HTR-8/SVneo (cell line): ENCODE measurements at places on chromosomes 5 and 9.

DNA sequence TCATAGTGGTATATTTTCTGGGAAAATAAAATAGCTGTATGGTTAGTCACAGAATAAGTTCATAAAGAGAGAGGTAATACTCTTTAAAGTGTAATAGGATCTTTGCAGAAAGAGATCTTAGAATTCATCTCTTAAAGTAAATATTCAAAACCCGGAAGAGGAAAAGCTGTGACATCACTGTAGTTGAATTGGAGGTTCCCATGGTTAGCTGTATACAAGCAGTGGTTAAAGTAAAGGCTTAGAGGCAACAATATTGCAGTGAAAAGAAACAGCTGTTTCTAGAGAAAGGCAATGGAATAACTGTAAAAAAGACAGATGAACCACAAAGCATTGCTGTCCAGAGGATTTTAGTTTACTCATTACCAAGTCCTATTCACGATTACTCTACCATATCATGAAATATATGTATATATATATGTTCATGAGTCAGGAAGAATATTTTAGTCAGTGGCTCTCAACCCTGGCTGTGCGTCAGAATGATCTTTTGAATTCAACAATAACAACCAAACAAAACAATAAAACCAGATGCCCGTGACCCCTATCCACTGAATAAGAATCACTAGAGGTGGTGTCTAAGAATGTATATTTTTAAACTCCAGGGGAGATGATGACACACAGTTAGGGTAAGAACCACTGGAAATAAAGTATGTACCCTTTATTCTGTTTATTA lies 4.7 kb downstream of the ERCC6L2 start:
- DNase-seq = no peak

GRCh38 chr5:167530548-167530947 lies 760.9 kb upstream of the WWC1 start:
- DNase-seq = no peak

- DNase-seq = no peak
These were observed 1809.9 kb upstream of the ACO1 start for GRCh38 chr9:30574355-30575151.

DNA sequence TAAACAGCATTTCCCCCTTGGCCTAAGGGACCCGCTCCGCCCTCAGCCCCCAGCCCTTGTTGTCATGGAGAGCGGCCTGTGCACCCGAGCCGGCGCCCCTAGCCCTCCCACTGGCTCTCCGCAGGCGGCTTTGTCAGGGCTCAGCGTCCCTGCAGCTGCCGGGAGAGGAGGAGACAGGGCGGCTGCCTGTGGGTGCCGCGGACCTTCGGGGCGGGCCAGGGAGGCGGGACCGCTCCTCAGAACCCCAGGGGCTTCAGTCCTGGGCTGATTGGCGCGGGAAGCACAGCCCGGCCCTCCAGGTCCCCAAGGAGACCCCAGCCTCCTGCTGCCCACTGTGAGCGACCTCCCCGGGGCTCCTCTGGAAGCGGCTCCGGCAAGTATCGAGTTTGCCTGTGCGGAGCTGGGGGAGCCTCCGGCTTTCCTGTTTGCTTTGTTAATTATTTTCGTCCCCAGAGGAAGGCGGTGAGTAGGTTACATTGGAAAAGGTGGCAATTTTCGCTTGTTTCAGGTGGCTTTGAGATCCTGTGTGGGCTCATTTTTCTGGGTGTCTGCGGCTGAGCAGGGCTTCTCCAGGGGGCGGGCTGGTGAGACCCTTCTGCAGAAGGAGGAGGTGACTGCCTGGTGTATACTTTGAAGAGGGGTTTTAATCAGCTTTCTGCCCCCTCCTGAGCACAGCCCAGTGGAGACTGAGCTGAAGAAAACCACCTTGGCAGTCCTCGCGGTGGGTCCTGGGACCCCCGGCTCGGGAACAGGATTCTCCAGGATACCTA lies at the start of gene FGD3:
Gene FGD3, plus strand, starts transcription at position 256 of the 770 bp plus-strand sequence. CDS start 28,734 bp downstream, outside the sequence.
- peak; percentile 25 for DNase-seq

DNA sequence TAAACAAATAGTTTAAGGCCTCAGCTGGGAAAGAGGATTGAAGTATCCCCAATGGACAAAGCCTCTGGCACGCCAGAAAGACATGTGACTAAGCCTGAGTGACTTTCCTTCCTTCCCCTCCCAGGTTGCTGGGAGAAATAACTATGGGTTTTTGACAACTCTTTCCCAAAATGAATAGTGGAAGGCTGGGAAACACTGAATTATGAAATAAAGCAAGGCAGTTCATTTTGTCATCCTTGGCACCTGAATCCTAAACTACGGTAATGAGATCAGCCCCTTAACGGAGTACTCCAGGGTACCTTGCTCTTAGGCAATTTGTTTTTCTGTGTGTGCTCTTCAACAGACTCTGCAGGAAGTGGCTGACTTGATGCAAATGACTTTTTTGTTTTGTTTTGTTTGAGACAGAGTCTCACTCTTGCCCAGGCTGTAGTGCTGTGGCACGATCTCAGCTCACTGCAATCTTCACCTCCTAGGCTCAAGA lies 75.2 kb downstream of the LMNB1 start:
- DNase-seq = no peak

- DNase-seq = no peak
These were observed 83.1 kb downstream of the ADAMTS12 start for GRCh38 chr5:33808699-33809098.

DNA sequence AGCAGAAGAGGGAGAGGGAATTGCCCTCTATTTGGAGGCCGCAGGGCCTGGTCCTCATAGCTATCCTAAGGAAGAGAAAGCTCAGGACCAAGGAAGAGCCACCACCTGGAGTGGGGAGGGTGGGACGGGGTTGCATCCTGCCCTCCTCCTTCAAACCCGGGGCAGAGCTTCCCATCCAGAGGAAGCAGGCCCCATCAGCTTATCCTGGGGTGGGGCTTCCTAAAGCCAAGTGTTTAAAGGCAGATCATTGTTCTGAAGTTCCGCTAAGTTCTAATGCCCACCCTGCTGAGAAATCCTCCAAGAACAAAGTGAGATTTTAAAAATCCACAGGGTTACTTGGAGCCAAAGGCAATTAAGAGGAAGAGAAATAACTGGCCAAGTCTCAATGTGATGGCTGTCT lies 210.3 kb downstream of the C9orf152 start:
- DNase-seq = no peak

GRCh38 chr9:105710638-105711037 lies 16.3 kb downstream of the TMEM38B start:
- DNase-seq = no peak

- DNase-seq = no peak
These were observed 1.2 kb downstream of the BNC2 start for GRCh38 chr9:16869131-16869881.

- no peak for DNase-seq
These were observed 76.9 kb upstream of the SPATA31D4 start for GRCh38 chr9:81851340-81851739.

DNA sequence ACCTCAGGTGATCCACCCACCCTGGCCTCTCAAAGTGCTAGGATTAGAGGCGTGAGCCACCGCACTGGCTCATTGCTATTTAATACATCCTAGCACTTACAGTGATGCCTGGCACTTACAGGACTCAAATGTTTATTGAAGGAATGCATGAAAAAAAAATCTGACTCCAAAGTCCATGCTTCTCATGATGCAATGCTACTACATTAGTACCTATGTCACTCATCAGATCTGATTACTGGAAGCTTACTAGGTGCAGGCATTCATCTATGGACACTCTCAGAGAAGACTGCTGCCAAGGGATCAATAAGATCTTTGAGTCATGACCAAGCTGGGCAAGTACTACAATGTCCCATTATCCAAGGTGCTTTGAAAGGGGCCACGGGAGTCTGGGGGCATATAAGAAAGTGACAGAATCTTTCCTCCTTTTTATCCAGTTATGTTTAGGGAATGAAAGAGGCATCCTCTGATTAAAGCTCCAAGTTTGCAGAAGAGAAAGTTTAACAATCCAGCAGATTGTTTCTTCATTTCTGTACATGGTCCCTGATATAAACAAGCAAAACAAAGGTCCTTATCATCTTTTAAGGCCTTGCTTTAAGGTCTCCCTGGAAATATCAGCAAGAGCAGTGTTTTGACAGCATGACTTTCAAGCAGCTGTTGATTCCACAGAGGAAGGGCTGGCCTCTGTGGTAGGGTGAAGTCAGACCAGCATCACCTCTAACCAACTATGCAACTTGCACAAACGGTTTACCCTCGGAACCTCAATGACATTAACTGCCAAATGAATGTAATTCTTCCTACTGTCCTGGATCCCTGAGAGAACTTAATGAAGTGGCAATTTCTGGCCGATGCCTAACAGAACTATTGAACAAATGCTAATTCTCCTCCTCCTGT lies 35.9 kb downstream of the ARPC5L start:
- DNase-seq = no peak

DNA sequence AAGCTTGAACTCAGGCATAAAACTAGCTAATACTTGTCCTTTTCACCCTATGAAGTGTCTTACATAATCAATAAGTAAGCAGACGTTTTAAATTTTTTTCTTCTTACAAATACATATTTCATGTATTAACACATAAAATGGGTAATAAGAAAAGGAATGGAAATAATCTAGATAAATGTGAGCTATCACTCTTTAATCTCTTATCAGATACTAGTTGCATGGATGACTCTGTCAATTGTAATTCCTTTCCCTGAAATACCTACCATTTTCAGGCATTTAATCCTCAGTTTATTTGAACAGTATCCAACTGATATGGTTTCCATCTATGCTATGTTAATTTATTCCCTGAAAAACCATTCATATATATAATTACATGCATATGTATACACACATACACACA lies 166.0 kb upstream of the RGS7BP start:
- peak; percentile 3 for DNase-seq

- DNase-seq = no peak
These were observed 233.9 kb downstream of the ASTN2 start for GRCh38 chr9:117180896-117181445.

GRCh38 chr9:21789541-21790037 lies 12.8 kb upstream of the MTAP start:
- peak; percentile 43 for DNase-seq

- no peak for DNase-seq
These were observed 1.8 kb downstream of the FGF10 start for GRCh38 chr5:44387406-44387805.

DNA sequence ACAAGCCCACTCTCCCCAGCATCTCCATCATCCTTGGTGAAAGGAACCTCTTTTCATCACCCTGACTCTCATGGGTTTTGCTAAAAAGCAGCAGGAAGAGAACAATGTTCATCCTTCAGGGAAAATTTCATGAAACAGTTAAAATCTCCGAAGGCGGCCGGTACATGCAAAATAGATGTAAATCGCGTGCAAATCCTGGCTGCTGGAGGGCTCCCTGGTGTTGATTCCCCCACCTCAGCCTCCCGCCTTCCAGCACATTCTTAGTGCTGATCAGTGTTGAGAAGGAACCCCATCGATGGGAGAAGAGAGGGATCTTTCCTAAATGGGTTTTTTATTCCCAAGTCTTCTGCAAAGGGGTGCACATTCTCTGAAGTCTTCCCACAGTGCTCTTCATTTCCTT lies 8.7 kb upstream of the GFI1B start:
- no peak for DNase-seq

DNA sequence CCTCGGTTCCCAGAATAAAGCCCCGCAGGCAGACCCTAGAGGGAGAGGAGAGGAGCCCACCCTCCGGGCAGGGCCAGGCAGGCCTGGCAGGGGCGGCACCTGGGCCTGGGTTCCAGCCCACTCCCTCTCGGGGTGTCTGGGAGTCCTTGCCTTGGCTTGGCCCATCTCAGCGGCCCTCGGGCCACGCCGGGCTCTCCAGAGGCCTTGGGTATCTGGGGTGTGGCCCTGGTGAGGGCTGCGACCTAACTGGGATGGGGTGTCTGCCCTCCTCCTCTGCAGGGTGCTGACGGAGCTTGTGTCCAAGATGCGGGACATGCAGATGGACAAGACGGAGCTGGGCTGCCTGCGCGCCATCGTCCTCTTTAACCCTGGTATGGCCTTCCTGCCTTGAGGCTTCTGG lies 105.4 kb downstream of the RXRA start:
- DNase-seq = no peak

GRCh38 chr9:131817073-131817472 lies 77.2 kb upstream of the RAPGEF1 start:
- DNase-seq = no peak

DNA sequence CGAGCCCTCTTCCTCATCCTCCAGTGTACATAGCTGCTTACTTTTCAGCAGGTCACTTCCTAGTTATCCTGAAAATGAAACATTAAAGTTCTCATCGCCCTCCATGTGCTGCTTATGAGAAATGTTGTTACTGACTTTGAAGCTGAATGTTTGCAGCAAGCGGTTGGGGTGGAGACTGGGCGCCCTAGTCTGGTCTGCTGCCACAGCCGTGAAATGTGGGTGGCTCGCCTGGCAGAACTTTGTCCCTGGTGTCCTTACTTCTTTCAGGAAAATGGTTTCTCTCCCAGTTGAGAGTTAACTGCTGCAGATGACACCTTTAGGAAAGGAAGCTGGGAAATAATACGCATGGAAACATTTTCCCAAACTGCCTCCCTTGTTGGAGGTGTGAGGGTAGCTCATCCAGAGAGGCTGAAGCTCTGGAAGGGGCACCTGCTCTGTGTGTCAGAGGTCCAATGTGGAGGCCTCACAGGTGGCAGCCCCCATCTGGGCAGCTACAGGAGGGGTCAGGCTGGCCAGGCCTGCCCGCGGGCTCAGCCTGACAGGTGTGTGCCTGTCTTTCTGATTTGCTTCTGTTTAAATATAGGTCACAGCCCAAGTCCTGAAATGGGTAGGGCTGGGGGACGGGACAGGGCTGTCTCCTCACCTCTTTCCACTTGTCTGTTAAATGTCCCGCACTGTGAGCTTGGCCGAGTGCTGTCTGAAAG lies 24.0 kb downstream of the TRAF2 start:
- no peak for DNase-seq

DNA sequence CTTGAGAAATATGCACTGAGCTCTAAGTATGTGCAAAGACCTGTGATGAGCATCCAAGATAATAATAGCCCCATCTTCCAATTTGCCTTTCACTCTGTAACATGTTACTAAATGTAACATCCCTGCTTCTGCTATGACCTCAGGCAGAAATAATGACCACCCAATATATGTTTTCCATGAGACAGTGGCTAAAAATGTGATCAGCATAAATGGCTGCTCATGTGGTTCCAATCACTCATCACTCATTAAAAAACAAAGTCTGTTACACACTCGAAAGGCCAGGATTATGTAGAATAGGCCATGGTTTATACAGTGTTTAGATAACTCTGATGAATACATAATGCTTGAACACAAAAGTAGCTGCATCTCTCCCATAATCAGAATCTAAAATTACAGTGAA lies 71.4 kb upstream of the MOCS2 start:
- DNase-seq = no peak

DNA sequence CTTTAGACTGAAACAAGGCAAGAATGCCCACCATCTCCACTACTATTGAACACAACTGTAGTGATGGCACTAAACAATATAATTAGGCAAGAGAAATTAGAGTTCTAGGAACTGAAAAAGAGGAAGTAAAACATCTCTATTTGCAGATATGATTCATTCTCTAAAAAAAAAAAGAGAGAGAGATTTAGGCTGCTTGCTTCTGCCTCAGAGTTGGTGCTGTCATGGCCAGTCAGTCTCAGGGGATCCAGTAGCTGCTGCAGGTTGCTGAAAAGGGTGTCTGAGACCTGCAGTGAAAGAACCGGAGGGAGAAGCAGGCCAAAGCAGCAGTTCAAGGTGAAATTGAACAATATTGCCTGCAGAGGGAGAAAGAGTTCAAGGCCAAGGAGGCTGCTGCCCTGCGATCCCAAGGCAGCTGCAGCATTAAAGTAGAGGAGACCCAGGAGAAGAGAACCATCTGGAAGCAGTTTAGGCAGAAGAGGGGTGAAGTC lies 72.5 kb downstream of the AP3B1 start:
- no peak for DNase-seq
